T1000 (cell line): ENCODE measurements at places on chromosomes 3 and 15.
A peak's percentile ranks its signal among the peaks of the same experiment; 100 is the strongest.

DNA sequence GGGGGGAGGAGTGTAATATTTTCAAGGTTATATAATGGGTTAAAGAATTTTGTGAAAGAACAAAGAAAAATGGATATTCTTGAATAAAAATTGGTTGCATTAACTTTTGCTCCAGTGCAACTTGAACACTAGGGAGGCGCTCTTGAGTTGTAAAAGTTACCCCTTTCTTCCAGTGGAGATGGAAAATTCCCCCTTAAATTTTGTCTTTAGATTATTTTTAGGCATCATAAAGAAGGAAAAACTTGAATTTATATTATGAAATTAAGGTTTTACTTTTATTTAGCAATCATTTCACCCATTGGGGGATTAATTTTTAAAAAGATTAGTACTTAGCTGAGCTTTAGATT is 550 bp upstream of the CHD2 start:
- DNase-seq, result peak; percentile 2

DNA sequence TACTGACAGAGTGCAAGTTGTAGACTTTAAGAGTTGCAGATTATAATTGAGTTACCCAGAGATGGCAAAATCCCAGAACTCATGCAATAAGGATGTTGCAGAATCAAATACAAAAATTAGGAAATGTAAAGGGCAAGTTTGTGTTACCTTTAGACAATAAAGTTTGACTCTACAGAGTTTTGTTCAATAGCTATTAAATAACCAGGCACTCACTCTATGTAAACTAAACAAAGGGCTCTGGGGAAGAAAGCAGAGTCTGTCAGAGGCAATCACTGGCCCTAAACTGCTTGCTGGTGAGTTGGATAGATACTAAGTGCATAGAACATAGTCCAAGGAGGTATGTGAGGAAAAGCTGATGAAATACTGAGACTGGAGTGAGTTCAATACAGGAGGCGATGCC is 40.0 kb upstream of the PLCL2 start:
- no peak for DNase-seq

DNA sequence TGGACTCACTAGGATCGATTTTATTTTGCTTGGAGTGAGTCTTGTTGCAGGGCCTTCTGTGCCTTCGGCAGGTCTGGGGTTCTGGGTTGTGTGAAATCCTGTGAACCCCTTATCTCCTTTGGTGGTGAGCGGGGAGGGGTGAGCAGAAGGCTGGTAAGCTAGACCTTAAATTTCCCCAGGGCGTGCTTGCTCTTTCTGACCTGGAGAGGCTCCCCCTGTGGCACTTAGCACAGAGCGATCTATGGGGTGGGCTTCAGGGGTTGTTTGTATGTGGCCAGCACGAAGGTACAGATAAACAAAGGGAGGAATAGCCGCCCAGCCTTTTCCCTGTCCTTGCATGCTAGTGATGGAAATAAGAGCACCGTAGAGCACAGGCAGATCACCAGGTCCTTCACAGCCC is 11.8 kb downstream of the CACNA2D3 start:
- no peak for DNase-seq

GRCh38 chr3:17032407-17033034 is 147.8 kb downstream of the PLCL2 start:
- DNase-seq, result no peak

DNA sequence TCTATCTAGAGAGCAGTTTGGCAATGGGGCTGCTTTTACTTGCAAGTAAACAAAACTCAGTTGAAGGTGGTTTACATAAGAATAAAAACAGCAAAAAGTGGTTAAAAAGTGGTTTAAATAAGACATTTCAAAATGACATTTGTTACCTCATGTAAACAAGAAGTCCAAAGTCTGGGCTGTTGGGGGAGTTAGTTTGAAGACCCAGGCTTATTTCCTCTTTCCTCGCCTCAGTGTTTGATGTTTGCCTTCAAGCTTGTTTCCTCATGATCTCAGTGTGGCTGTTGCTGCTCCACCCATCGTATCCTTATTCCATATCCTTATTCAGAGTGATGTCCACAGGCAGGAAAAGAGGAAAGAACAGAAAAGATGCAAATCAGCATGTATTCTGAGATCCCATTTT is 15.2 kb downstream of the CGNL1 start:
- DNase-seq, result no peak
